Smooth muscle cell of trachea (primary cell): ENCODE measurements at places on chromosomes 13 and 19. TPM values are rescaled to one million over a fixed set of nuclear protein-coding genes. Genes with fewer than 3 reads are reported as not detected.

Gene THSD8
- total RNA-seq: 0.99 TPM in 1 of 2 replicates, not detected in the other

Gene ZNF723
- total RNA-seq: not detected in 2 replicates

Gene KCNJ14
- total RNA-seq: 0.29 and 1.2 TPM in 2 replicates

Gene HSH2D
- total RNA-seq: not detected in 2 replicates

Gene ZSCAN4
- not detected in 2 replicates for total RNA-seq

Gene SUCLA2
- total RNA-seq: 48.1 and 69.4 TPM in 2 replicates

Gene NCR1
- total RNA-seq: not detected in 2 replicates

Gene SUGP1
- total RNA-seq: 23.9 and 26.5 TPM in 2 replicates

Gene THOP1
- total RNA-seq: 63.5 and 99.0 TPM in 2 replicates

Gene ARHGAP35
- total RNA-seq: 44.7 and 49.3 TPM in 2 replicates

Gene CIC
- 43.5 and 44.0 TPM in 2 replicates for total RNA-seq

Gene PTGER1
- 5.4 and 5.6 TPM in 2 replicates for total RNA-seq

Gene CACTIN
- 26.8 and 35.6 TPM in 2 replicates for total RNA-seq

Gene ZNF610
- total RNA-seq: 2.9 and 4.3 TPM in 2 replicates

Gene KRTDAP
- not detected in 2 replicates for total RNA-seq

Gene N4BP2L1
- 2.5 and 4.5 TPM in 2 replicates for total RNA-seq

Gene PIN1
- total RNA-seq: 106 and 166 TPM in 2 replicates

Gene LHB
- not detected in 2 replicates for total RNA-seq

Gene CAPN12
- 0.15 and 0.17 TPM in 2 replicates for total RNA-seq

Gene SHC2
- total RNA-seq: 1.0 and 10.3 TPM in 2 replicates

Gene MBD3L2
- total RNA-seq: not detected in 2 replicates

Gene MYDGF
- 175 and 218 TPM in 2 replicates for total RNA-seq

Gene NLRP9
- total RNA-seq: not detected in 2 replicates

Gene OVOL3
- not detected in 2 replicates for total RNA-seq

Gene TMEM255B
- total RNA-seq: 0.50 and 1.3 TPM in 2 replicates

Gene METTL21C
- total RNA-seq: not detected in 2 replicates

Gene PSG4
- total RNA-seq: 0.29 and 48.5 TPM in 2 replicates

Gene LACC1
- total RNA-seq: 6.5 and 19.0 TPM in 2 replicates

Gene CRLF1
- 9.5 and 28.8 TPM in 2 replicates for total RNA-seq

Gene SULT2A1
- total RNA-seq: not detected in 2 replicates

Gene C19orf81
- total RNA-seq: not detected in 2 replicates

Gene LAIR1
- total RNA-seq: not detected in 2 replicates

Gene CBARP
- 1.6 and 5.3 TPM in 2 replicates for total RNA-seq

Gene SOX1
- total RNA-seq: not detected in 2 replicates

Gene ZNF525
- 5.6 and 8.4 TPM in 2 replicates for total RNA-seq

Gene CDX2
- total RNA-seq: not detected in 2 replicates

Gene AKAP11
- 27.8 and 33.9 TPM in 2 replicates for total RNA-seq

Gene SIGLEC5
- not detected in 2 replicates for total RNA-seq

Gene C19orf73
- 0.99 TPM in 1 of 2 replicates, not detected in the other for total RNA-seq

Gene MISP
- total RNA-seq: under 0.01 and 0.17 TPM in 2 replicates

Gene ACER1
- total RNA-seq: not detected in 2 replicates

Gene NLRP5
- total RNA-seq: not detected in 2 replicates

Gene GRK1
- 0.15 TPM in 1 of 2 replicates, not detected in the other for total RNA-seq

Gene EFNA2
- not detected in 2 replicates for total RNA-seq

Gene SUPT5H
- total RNA-seq: 54.5 and 81.5 TPM in 2 replicates

Gene OR4F17
- 0.15 TPM in 1 of 2 replicates, not detected in the other for total RNA-seq

Gene TNNI3
- total RNA-seq: 0.66 TPM in 1 of 2 replicates, not detected in the other

Gene LRP3
- 36.2 and 60.9 TPM in 2 replicates for total RNA-seq

Gene TRIP10
- 35.8 and 57.6 TPM in 2 replicates for total RNA-seq

Gene ZNF177
- 1.3 and 1.9 TPM in 2 replicates for total RNA-seq

Gene SPRED3
- total RNA-seq: 0.66 and 2.9 TPM in 2 replicates

Gene PINLYP
- 2.0 and 8.1 TPM in 2 replicates for total RNA-seq

Gene SIGLECL1
- total RNA-seq: not detected in 2 replicates

Gene FGF22
- total RNA-seq: 0.15 TPM in 1 of 2 replicates, not detected in the other
